Stimulated activated CD8-positive, alpha-beta memory T cell treated with anti-CD3 and anti-CD28 coated beads, Interleukin-15, amount 100 ng/mL, for 24 hours (primary cell): ENCODE measurements at places on chromosomes 1 and 21.

- no peak for DNase-seq
Observed at GRCh38 chr1:93805027-93805610, 73.9 kb downstream of the DNTTIP2 start.

DNA sequence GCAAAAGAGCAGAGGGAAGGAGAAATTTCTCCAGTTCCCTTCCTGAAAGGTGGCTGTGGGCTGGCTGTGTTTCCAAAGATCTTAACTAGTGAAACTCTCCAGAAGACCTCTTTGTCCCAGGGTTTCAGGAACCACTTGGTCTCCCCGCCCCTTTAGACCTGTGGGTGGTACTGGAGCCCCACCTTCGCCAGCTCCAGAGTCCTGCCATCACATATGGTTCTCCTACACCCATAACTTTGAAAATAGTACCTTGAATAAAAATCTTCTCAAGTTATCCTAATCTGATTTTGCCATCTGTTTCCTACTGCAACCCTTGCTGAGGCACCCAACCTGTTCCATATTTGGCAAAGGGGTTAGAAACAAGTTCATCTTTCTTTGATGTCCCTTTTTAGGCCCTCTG lies 303.9 kb downstream of the SEC16B start:
- DNase-seq: no peak

DNA sequence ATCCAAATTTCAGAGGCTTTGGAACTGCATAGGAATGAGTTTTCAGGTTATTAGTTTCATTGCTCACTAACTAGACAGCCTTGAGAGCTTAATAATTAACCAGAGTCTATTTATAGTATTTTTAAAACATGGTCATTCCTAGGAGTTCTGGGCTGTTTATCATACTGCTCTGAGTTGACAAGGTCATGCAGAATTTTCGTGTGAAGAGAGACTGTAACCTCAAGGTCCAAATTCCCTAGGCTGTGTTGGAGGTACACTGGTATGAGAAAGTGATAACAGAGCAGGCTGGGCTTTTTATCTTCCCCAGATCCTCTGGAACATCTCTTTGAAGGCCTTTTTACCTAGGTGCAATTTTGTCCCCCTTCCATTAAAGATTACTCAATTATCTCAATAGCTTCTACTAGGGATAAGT lies 736.3 kb downstream of the LTN1 start:
- DNase-seq: no peak

DNA sequence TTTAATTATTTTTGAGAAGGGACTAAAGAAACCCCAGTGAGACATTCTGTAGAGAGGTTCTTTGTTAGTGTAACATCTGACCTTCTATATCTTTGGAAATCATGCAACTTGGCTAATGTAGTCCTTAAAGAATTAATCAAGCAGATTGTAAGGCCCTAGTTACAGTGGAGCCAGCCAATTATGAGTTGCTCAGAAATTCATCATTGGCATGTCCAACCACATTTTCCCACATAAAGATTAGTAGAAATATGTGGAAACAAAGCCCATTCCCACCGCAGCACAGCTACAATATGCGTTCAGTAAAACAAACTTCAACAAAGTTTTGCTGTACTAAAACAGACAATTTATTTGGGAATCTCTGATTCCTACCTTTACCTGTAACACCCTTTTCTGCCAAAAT lies 27.8 kb downstream of the WNT2B start:
- DNase-seq: no peak

- no peak for DNase-seq
Observed at GRCh38 chr21:28899744-28900143, 92.9 kb downstream of the LTN1 start.

DNA sequence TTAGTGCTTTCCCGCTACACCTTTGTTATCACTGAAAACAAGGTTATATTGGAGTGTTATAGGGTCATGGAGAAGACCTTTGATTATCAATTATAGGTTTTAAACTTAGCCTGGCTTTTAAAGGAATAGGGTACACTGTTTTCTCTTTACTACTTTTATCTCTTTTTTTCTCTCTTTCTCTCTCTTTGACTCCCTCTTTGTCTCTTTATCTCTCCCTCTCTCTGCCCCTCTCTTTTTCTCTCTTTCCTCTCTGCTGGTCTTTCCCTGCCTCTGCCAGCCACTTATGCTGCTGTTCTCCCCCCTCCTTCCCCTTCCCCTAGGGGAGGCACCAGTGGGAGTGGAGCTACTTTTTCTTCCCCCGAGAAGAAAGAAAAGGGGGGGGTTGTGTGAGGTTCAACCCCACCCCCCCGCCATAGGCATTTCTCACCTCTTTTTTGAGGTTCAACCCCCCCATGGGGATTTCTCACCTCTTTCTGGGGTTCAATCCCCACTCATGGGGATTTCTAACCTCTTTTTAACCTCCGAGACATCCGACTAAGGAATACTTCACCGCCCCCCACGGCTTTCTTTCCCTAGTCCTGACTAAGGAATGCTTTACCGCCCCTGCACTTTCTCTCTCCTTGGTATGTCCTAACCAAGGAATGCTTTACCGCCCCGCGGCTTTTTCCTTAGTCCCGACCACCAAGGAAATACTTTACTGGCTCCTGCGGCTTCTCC lies 17.2 kb upstream of the ZBTB8B start:
- DNase-seq: no peak

DNA sequence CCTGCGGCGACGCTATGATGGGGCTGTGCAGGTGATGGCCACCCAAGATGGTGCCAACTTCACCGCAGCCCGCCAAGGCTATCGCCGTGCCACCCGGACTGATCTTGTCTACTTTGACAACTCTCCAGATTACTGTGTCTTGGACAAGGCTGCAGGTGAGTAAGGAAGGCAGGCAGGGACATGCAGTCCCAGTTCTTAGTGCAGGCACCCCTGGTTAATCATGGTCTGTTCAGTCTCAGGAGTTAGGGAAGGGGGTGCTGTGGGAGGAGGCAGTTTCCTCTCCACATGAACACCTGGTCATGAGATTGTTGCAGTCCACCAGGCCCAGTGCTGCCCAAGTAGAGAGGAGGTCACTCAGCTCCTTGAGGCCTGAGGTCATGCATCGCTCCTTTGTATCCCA lies 8.5 kb downstream of the WNT2B start:
- no peak for DNase-seq

DNA sequence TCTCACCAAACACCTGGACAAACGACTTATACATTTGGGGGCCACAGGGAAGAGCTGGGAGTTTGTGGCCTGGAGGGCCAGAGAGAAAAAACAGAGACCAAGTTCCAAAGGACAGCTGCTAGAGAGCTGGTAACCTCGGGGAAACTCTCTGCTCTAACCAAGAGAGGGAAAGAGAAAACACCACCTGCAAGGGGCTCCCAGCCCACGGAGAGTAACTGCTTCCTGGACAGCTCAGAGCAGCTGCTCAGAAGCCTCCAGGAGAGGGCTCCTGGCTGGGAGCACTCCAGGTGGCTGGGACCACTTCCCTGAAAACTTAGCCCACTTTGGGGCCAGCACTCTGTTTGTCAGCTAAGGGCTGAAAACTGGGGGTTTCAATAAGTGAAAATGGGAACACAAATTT lies 154.8 kb upstream of the GRIK3 start:
- no peak for DNase-seq

GRCh38 chr1:29269382-29269781 lies 33.1 kb downstream of the PTPRU start:
- no peak for DNase-seq

- DNase-seq: peak; percentile 81
Observed at GRCh38 chr1:33295450-33296081, 25.3 kb downstream of the A3GALT2 start.

GRCh38 chr1:53754484-53755312 lies 15.7 kb upstream of the GLIS1 start:
- DNase-seq: no peak

- no peak for DNase-seq
Observed at GRCh38 chr1:50023292-50024159, at the start of gene AGBL4. TSS of gene AGBL4 (minus strand) at chr1:50023954.

DNA sequence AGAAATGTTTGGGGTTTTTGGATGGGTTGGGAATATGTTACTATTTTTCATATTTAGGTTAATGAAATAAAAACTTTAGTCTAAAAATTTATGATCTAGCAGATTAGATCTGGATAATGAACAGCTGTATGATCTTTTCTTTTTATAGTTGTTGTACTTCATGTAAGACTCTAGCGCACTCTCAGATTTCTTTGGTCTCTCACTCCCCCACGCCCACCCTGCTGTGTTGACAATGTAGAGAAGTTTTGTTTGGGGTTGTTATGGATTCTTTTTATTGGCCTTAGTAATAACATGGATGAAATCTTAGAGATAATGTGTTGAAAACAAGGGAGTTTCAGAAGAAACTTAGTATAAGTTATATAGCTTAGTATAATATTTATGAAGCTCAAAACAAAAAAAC lies 5.5 kb downstream of the KLF18 start:
- no peak for DNase-seq

- no peak for DNase-seq
Observed at GRCh38 chr1:94986783-94987182, 59.9 kb upstream of the CNN3 start.

DNA sequence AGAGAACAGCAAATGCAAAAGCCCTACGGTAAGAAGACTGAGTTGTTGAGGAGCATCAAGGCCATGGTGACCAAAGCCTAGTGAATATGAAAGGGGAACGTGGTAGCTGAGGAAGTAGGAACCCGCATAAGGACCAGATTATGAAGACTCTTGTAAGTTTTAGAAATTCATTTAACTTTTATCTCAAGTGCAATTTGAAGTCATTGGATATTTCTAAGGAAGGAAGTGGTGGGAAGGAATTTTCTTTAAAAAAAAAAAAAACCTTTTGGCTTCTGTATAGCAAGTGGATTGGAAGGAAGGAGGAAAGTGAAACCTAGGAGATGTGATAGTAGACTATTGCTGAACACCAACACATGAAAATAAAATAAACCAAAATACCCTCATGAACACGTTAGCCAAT lies 119.0 kb downstream of the TNFSF18 start:
- DNase-seq: no peak

DNA sequence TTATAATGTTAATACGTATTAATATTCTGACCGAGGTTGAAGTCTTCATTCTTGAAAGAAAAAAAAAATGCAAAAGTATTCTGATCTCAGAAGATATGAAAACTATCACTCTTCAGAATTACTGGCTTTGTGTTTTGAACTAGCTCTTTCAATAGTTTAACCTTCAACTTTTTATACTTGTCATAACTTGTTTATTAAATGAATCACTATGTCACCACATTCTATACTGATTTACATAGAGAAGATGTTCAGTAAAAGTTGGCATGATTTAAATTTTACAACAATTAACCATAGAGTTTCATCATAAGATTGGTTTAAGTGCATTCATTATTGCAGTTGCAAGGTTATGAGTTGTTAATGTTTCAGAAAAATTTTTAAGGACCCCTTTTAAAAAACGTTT lies 57.3 kb downstream of the HS2ST1 start:
- no peak for DNase-seq

DNA sequence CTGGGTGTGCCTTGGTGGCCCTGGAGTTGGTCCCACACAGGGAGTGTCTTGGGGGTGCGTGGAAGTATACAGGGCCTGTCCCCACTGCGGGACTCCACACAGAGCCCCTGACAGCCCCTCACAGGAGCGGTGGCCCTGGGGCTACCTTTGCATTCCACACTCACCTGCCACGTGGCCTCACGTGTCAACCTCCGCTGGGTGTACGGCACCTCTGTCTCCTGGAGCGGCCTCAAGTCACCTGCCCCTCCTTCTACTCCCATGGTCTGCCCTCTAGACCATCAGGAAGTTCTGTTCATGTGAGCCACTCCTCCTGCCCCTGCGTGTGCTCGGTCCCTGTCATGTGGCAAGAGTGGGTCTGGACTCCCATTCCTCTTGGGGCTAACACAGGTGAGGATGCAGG lies 58.6 kb downstream of the FAAP20 start:
- no peak for DNase-seq

GRCh38 chr1:45753248-45754037 lies 3.0 kb upstream of the IPP start:
- DNase-seq: no peak

- DNase-seq: no peak
Observed at GRCh38 chr1:222728746-222729145, 8.3 kb upstream of the FAM177B start.

- no peak for DNase-seq
Observed at GRCh38 chr1:201614262-201615015, 75.5 kb downstream of the NAV1 start.

DNA sequence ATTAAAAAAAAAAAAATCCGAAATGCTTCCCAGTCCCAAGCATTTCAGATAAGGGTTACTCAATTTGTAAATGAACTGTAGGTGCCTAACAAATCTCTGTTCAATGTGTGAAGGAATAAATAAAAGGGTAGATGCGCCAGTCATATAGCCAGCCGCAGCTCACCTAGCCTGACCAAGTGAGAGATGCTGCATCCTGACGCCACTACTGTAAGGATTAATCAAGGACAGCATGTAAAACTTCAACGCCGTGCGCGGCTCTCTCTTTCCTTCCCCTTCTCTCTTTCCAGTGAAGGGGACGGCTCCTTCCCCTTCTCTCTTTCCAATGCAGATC lies 441 bp downstream of the PPT1 start:
- DNase-seq: no peak

- no peak for DNase-seq
Observed at GRCh38 chr1:203338335-203339036, 12.4 kb downstream of the FMOD start.

DNA sequence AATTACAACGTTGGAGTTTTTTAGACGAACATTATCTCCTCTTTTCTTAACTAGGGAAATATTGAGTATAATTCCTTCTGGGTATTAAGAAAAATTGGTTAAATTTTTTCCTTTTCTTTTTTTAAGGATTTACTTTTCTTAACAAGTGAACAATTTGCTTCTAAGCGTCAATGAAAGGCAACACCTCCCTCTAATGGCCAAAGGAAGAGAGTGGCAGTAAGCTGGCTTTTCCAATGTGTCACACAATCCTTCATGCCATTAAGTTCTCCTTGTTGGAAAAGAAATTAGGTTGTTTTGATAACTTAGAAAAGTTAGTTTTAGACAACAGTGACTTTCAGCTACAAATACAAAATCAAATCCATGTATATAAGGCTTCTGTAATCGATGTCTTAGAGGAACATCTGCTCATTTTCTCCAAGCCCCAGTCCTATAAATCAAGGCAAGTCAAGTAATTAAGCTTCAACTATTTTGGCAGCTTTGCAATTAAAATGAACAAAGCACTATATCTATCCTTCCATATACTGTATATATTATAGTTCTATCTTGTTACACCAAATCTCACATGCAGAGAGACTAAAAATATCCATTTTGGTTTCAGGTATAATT lies 62.8 kb downstream of the EDEM3 start:
- DNase-seq: no peak

DNA sequence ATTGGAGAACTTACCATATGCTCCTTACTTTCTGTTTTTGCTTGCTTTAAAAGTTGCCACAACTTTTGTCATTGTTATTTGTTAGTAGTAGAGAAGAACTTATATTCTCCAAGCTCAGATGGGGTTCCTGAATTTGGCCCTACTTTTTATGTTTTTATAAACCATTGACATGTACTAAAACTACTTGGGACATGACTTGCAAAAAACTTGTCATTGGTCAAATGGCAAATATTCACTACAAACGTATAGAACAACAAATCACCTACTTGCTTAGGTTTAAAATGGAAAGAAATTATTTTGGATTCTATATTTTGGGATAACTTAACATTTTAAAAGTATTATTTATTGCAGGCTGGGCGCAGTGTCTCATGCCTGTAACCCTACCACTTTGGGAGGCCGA lies 32.7 kb downstream of the PIGP start:
- DNase-seq: no peak
